ENCODE measurements at places on chromosomes 7 and 10.

GRCh38 chr7:157775560-157776332 lies 438.9 kb downstream of the DNAJB6 start:
- DNase-seq, result no peak

DNA sequence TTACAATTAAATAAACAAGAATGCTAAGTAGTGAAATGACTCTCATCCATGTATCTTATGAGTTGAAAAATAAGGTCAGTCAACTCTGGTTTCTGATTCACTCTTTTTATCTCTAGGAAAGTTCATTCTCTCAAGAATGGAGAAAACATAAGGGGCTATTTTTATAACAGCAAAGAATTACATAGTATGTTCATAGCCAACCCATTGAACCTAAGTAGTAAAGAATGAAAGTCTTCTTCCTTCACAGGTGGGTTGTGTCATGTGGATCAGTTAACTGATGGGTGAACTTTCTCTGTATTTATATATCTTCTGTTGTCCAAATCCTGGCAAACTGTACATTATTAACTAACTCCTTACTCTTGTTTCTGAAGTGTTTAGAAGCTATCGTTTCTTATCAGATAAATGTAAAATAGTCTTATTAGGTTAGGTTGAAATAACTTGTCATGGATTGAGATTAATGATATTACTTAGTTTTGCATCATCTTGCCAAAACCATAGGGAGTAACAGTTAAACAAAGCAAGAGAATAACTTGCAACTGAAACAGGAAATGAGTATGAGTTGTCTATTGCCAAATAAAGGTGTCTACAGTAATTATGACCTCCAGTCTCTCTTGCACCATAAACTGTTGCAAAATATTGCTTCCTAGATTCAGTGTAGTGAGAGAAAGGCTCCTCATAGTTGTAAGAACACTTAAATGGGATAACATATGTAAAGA lies 86.8 kb downstream of the ANKRD7 start:
- DNase-seq, result no peak

- no peak for DNase-seq
These were observed 498.2 kb downstream of the TNS3 start for GRCh38 chr7:47083476-47084250.

DNA sequence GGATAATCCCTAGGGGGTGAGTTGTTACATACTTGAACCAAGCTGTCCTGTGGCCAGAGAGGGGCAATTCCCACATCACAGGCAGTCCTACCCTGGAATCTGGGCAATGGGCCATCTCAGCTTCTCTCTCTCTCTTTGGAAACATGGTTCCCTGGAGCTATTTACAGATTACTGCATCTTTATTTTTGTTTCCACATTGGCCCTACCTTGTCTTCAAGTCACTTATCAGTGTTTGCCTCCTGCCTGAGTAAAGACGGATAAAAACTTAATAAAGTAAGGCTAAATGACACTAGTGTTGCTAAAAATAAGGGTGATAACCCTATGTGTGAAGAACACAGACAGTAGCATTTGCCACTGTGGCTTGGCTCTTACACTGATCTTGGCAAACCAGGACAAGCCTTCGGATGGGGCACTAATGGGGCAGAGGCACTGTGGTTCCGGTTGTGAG lies 228.2 kb downstream of the GFRA1 start:
- DNase-seq, result no peak

DNA sequence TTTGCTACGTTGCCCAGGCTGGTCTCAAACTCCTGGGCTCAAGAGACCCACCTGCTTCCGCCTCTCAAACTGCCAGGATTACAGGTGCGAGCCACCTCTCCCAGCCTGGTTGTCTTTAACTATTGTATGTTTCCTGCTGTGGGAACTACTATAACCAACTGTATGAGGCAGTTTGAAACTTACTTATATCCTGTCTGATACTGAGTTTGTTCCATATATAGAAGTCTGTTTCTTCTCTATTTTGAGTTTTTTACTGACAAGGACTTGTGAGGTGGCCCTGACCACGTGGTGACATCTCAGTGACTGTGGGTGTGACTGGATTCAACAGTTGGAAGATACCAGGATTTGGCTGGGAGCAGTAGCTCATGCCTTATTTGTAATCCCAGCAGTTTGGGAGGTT lies 14.2 kb downstream of the FBH1 start:
- DNase-seq, result no peak

- DNase-seq, result no peak
These were observed 33.9 kb downstream of the ECHDC3 start for GRCh38 chr10:11776080-11776479.

DNA sequence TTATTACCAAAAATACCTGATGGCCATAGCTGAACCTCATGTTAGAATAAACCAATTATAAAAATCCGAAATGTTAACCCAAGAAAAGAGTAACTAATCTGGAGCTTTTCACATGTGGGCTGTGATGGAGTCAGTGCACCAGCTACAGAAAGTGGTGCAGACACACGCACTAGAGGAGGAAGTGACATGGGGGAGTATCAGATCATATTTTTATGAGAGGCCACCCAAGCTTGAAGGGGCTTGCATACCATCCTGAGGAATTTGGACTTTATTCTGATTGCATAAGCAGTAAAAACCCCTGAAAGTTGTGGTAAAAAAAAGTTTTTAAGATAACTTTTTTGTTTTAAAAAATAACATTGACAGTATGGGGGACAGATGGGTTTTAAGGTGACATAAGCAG lies 1148.5 kb upstream of the CELF2 start:
- no peak for DNase-seq

GRCh38 chr7:29900745-29901144 lies 88.9 kb downstream of the SCRN1 start:
- DNase-seq, result no peak

DNA sequence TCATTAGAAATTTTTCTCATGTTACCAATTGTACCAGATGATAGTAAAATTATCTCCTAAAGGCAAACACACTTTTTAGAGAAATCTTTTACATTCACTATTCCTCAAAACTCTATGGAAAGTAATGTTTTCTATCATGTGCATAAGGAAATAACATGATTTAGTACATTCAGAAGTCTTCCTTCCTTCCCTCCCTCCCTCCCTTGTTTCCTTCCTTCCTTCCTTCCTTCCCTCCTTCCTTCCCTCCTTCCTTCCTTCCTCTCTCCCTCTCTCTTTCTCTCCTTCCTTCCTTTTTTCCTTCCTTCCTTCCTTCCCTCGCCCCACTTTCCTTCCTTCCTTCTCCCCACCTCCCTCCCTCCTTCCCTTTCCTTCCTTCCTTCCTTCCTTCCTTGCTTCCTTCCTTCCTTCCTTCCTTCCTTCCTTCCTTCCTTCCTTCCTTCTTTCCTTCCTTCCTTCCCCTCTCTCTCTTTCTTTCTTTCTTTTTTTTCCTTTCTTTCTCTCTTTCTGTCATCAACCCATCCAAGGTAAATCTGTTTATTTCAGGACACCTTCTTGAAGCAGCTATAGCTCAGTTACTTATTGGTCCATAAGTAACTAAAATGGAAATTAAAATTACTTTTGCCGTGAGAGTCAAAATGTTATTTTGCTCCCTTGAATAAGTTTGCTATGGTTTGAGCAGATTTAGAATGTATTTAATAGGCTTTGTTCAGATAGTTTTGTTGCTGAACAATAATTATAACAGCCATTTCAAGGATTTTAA lies 197.9 kb downstream of the PLXDC2 start:
- no peak for DNase-seq

- DNase-seq, result no peak
These were observed 175.8 kb downstream of the TNS3 start for GRCh38 chr7:47405921-47406800.

DNA sequence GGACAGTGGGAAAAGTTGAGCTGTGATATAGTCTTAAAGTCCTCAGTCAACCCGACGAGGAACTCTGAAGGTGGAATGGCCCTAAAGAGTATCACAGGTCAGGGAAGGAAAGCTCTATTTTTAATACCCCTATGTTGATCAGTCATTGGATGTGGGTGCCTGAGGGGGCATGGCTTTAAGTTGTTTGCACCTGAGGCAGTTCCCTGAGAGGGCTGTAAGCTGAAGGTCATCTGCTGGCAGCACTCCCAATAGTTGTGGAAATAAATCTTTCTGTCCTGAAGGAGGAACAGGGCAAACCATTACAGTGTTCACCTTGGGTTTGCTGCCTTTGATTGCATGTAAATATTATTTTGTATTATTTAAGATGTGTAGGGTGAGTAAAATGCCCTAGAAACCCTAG lies 17.8 kb upstream of the C1GALT1 start:
- no peak for DNase-seq

- DNase-seq, result no peak
These were observed 99.1 kb downstream of the NPY start for GRCh38 chr7:24383055-24383454.

DNA sequence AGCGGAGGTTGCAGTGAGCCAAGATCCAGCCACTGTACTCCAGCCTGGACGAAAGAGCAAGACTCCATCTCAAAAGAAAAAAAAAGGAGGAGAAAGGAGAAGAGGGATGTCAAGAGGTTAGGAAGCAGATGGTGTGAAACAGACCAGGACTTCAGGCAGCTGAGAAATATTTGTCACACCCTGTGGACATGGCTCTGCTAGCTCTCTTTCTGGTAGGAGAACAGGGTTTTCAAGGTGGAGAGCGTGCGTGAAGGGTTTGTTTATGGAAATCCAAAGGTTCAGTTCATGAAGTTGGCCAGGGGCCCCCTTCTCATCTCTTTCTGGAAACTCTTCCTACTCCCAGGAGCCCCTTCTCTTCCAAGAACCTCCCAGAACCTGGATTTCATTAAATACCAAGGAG lies 110.8 kb upstream of the GALNT17 start:
- DNase-seq, result no peak

DNA sequence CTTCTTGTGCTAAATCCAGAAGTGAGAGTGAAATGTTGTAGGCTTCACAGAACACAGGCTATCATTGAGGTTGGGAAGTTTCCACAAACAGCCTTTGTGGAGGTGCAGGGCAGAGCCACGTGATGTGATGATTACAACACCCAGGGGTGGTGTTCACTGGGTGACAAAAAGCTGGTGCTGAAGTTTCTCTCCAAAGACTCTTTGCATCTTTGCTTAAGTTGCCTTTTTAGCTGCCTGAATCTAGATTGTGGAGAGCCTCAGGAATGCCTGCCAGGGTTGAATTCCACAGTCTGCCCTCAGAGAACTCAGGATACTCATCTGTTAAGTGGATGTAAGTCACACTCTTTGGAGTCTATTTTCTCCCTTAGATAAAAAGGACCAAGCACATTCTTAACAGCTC lies 56.3 kb downstream of the PLXNA4 start:
- DNase-seq, result no peak

- DNase-seq, result no peak
These were observed 426.4 kb downstream of the PHTF2 start for GRCh38 chr7:78224923-78225322.

DNA sequence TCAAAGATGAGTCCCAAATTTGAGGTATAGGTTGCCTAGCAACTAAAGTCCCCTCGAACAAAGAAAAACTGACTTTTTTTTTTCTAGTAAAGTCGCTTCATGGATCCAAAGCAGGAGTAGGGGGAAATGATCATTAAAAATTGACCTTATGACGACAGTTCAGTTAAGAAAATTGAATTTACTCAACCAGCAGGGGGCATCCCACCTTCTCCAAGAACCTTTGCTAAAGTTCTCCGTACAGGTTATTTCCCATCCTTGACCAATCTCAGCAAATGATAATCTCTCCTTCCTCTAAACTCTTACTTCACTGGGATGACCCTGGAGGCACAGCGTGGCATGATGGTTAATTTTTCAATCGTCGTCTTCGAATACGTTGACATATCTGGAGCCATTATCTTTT lies 228.3 kb downstream of the CALN1 start:
- no peak for DNase-seq

- DNase-seq, result no peak
These were observed 7.5 kb downstream of the SPACDR start for GRCh38 chr7:100456562-100456961.

DNA sequence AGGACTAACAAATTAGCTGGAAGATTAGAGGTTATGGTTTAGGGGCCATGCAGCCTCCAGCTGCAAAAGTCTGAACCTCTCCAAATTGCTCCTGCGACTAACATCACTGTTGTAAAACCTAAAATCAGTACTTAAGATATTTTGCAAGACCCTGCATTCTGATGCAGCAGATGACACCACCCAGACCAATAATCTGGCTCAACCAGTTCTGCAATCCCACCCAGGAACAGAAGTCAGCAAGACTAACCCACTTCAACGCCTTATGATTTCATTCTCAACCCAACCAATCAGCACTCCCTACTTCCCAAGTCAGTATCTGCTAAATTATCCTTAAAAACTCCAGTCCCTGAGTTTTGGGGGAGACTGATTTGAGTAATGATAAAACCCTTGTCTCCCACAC lies 250.8 kb upstream of the MBL2 start:
- no peak for DNase-seq

- no peak for DNase-seq
These were observed 87.7 kb downstream of the NKX6-2 start for GRCh38 chr10:132698211-132698751.

- DNase-seq, result no peak
These were observed 171.5 kb downstream of the CCSER2 start for GRCh38 chr10:84499846-84500245.

DNA sequence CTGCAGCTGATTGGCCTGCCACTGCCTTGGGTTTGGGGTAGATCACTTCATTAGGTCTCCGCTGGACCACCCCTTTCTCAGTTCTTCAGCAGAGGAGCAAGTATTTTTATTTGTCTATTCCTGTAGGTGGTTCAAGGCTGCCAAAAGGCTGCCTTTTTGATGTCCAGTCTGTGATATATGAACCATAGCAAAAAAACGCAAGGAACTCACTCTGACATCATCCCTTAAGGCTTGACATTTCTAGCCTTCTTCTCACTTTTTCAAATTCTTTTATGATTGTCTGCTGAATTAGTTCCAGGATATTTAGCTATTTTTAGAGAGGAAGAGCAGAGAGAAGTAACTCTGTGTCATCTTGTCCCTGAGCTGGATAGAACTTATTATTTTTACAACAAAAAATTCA lies 269.2 kb downstream of the BAMBI start:
- DNase-seq, result no peak

DNA sequence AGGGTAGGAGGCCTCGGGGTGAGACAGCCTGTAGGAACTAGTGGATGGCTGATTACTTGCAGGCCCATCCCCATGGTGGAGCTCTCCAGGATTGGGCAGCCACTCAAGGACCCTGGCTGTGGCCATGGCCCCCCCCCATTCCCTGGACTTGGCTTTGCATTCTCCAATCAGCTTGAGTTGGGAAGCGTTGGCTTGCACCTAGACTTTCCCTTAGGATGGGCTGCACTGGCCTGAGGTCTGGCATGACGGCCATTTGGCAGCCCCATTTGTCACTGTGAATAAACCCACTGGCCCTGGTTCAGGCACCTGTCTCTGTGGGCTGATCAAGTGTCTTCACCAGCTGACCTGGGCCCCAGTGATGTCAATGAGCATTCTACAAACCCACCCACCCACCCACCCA lies 41.4 kb downstream of the RAMP3 start:
- DNase-seq, result no peak

- DNase-seq, result no peak
These were observed 5.8 kb downstream of the CHAT start for GRCh38 chr10:49619613-49620012.
